ENCODE measurements at places on chromosomes 7 and 10.
A peak's percentile ranks its signal among the peaks of the same experiment; 100 is the strongest.

GRCh38 chr7:44972562-44972961 is 6.3 kb downstream of the MYO1G start:
- H3K27me3 ChIP-seq, result no peaks in the 10 kb centered on the region
- peaks cover 96% of the 10 kb centered on the region for H3K36me3 ChIP-seq
- DNase-seq, result no peak
- H3K27ac ChIP-seq, result peak overlapping the region; percentile 98
- no peak overlapping the region for H3K4me3 ChIP-seq

DNA sequence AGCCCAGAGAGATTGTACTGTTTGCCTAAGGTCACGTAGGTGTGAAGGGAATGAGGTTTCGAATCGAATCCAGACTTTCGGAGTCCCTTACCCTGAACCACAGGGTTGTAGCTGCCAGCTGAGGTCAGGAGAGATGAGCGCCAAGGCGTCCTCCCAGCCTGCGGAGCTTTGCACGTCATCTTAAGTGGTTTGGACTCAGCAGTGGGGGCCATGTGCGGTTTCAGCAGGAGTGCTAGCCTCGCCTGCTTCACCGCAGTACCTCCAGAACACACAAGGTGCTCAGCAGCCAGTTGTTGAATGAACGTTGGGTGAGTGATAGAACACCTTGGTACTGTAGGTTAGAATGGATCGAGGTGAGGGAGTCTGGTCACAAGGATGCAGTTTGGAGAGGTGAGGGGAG is 74.9 kb upstream of the PPIF start:
- H3K27ac ChIP-seq, result peak overlapping the region; percentile 22
- H3K4me1 ChIP-seq, result peaks cover 28% of the 10 kb centered on the region
- DNase-seq, result no peak
- H3K27me3 ChIP-seq, result no peaks in the 10 kb centered on the region
- H3K4me3 ChIP-seq, result no peak overlapping the region

DNA sequence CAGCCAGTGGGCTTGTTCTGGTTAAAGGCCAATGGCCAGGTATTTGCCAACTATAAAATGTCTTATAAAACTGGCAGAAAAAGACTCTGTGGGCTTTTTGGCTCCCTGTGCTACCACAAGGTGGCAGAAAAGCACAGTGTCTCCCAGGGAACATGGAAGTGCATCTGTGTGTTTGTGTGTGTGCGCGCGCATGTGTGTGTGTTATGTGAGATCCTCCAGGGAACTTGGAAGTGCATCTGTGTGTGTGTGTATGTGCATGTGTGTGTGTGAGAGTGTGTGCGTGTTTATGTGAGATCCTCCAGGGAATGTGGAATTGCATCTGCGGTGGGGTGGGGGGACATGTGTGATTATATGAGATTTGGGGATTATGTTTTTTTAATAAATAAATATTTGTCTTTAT is 30.2 kb upstream of the ABI1 start:
- no peak overlapping the region for H3K27ac ChIP-seq
- H3K27me3 ChIP-seq, result peaks cover 42% of the 10 kb centered on the region
- no peak overlapping the region for H3K4me3 ChIP-seq
- H3K36me3 ChIP-seq, result no peaks in the 10 kb centered on the region
- peak; percentile 14 for DNase-seq
- no peaks in the 10 kb centered on the region for H3K4me1 ChIP-seq

GRCh38 chr10:69179089-69179742 is 818 bp upstream of the SUPV3L1 start:
- peak; percentile 57 for DNase-seq
- peak overlapping the region; percentile 94 for H3K4me3 ChIP-seq
- peaks cover 32% of the 10 kb centered on the region for H3K4me1 ChIP-seq
- H3K36me3 ChIP-seq, result peaks cover 29% of the 10 kb centered on the region

DNA sequence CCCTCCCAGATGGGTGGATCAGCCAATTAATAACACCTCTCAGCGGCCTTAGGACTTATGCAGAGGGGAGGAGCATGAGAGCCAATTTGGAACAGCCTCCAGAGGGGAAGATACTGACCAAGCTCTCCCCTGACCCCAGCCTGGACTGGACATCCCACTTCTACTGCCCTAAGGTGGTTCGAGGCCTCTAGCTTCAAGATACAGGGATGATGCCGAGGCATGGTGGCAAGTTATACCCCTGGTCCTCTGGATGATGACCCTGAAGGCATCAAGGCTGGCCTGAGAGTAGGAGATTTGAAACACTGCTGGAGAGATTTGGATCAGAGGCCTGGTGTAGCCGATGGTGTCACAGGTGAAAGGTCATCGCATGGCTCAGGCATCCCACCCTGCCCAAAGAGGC is 3.2 kb downstream of the CDH23 start:
- H3K4me1 ChIP-seq, result no peaks in the 10 kb centered on the region
- H3K4me3 ChIP-seq, result no peak overlapping the region

GRCh38 chr10:98517672-98518071 is 70.9 kb upstream of the HPS1 start:
- H3K4me3 ChIP-seq, result no peak overlapping the region
- DNase-seq, result no peak

DNA sequence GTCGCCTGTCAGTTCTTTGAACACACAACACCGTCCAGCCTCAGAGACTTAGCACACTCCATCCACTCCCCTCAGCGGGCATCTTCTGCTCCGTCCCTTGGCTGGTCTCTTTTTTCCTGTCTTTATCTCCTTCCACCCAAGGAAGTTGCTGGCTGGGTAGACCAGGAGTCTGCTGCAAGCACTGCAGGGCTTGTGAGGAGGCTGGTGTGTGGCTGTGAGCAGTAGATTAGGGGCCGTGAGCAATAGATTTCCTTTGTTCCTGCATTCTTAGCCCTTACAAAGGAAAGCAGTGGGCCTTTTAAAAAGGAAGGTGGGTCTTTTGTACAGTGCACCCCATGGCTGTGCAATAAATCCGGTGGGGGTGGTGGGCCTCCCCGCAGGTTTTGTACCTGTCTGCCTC is 100.3 kb upstream of the BTBD16 start:
- no peak for DNase-seq
- H3K4me3 ChIP-seq, result no peak overlapping the region
- H3K27ac ChIP-seq, result no peak overlapping the region
- H3K27me3 ChIP-seq, result peaks cover 84% of the 10 kb centered on the region

All from effector memory CD8-positive, alpha-beta T cell (primary cell).